LNCaP clone FGC (cell line): ENCODE measurements at places on chromosomes 1 and 21.

DNA sequence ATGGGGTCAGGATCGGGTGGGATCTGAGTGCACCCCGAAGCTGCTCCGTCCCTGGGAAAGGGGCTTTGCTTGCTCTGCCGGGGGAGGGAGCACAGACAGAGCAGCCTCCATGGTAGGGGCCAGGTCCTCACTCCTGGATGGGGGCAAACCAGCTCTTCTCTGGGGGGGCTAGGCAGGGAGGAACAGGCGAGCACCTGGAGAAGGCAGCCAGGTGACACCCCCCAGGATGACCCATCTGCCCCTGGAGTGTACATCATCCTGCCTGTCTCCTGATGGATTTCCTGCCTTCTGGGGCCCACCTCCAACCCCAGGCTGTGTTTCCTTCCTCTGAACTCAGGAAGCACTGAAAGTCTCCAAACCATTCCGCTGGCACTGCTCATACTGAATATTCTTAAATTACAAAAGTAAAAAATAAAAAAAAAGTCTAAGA is 248.0 kb downstream of the RHOU start:
- no peak for DNase-seq

- no peak for DNase-seq
Measured at GRCh38 chr1:12486401-12487005, 131.5 kb downstream of the DHRS3 start.

GRCh38 chr1:89085781-89086180 is 20.8 kb upstream of the GBP1 start:
- DNase-seq: peak; percentile 21

- no peak for DNase-seq
Measured at GRCh38 chr1:212671342-212672031, 28.2 kb downstream of the BATF3 start.

GRCh38 chr1:52914463-52914862 is 7.1 kb downstream of the ECHDC2 start:
- no peak for DNase-seq

GRCh38 chr1:196619721-196620120 is 11.5 kb upstream of the KCNT2 start:
- no peak for DNase-seq

- DNase-seq: peak; percentile 82
Measured at GRCh38 chr1:156217871-156218270, 5.1 kb downstream of the PMF1 start.

GRCh38 chr1:111691886-111692285 is 47.3 kb downstream of the INKA2 start:
- DNase-seq: no peak

DNA sequence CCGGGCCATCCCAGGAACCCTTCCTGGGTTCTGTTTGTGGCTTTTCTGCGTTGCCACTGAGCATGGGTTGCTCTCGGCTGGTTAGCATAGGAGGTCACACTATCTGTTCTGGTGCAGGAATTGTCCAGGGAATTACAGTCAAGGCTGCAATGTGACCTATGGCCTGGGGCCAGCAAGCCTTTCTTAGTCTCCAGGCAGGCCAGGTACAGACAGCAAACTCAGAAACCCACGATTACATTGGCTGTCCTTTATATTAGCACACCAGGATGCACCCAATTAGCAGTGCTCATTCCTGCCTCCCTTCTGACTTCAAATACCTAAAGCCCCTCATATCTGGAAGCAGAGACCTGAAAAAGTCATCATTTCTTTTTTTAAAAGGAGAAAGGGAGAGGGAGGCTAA is 55.2 kb downstream of the CD247 start:
- no peak for DNase-seq

DNA sequence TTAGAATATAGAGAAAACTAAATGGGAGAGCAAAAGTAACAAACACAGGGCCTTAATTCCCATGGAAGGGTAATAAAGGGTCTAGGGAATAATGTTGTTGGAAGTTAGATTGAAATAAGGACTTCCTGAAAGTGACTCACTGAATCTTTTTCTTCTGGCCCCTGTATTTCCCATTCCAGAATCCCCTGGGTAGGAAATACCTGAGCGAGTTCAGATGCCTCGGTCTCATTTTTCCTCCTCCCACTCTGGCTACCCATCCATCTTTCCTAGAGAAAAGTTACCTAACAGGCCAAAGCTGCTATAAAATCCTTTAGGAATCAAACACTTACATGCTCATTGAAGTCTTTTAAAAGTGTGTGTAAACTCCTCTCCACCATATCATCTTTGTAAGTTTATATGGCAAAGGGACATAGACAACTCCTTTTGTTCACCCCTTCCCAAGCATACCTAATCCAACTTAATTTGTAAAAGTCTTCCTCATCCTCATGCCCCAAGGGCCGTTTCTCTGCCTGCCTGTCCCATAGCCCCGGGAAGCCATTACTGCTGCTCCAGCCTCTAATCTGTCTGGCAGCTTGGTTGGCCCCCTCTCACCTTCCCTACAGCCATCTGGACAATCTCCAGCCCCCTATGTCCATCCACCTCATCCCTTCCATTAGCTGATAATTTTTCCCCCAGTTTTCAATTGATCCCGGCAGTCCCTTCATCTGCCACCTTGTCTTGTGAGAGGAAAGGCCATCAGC is 3.3 kb upstream of the MEF2D start:
- DNase-seq: no peak

DNA sequence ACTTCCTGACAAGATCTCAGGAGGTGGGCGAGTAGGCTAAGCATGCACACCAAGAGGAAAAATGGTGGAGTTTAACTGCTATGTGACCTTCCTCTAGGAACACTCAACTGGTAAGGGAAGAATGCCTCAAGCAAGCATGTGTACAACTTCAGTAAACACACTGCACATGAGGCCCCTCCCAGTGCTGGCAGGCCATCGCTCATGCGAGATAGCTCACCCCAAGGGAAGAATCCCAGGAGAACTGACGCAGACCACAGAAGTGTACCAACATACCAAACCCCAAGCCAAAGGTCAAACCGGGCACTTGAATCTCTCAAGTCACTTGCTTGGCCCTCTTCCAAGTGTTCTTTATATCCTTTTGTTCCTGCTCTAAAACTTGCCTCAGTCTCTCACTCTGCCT is 40.5 kb upstream of the GALNT2 start:
- no peak for DNase-seq

- DNase-seq: no peak
Measured at GRCh38 chr21:31556662-31557061, 102.8 kb upstream of the SOD1 start.

- DNase-seq: no peak
Measured at GRCh38 chr1:170461762-170462384, 70.1 kb upstream of the GORAB start.

DNA sequence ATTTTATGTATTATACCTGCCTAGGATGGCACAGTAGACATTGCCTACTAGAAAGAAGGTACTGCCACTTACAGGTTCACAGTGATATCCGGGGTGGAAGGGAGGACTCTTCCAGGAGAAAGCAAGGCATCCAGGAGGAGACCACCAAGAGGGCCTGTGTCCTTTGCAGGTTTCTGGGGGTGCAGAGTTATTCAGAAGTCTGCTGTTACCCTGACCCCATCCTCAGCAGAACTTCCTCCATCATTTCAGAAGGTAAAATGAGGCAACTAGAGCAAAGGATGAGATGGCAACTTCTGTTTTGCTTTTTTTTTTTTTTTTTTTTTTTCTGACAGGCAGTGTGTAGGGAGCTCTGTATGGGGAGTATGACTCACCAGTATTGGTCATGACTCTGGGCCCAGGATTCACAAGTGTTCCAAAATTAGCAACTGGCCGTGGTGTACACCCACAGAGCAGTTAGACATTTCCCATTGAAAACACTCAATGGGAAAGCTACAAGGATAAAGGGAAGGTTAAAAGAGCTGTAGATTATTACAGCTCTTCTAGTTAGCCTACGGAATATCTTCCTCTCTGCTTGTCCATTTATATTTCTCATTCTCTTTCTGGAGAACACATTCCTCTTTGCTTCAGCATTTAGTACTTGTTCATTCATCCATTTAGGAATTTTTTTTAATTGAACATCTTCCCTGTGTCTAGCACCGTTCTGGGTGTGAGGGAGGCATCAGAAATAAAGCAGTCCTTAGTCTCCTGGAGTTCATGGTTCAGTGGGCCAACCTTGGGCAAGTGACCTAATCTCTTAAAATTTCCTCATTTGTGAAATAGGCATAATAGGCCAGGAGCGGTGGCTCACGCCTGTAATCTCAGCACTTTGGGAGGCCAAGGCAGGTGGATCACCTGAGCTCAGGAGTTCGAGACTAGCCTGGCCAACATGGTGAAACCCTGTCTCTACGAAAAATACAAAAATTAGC is 50.5 kb upstream of the PPP2R5A start:
- no peak for DNase-seq

GRCh38 chr1:51622455-51622913 is 5.6 kb downstream of the OSBPL9 start:
- peak; percentile 32 for DNase-seq

DNA sequence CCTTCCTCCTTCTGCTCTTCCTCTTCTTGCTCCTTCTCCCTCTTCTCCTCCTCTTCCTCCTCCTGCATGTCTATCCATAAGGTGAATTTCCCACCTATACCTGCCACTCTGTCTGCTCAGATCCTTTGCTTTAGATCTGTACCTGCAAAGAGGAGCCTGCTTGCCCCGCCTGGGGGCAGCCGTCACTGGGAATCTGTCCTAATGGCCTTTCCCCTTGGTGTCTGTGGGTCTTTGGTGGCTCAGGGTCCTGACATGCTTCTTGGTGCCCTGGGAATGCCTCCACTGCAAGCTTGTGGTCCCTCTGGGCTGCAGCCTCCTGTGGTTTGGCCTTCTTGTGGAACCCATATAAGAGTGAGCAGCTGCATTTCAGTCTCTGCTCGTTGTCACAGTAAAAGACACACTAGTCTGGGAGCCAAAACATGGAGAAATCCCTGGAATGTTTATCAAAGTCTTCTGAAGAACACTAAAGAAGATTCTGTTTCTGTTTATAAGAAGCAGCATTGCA is 79.5 kb upstream of the CSF3R start:
- no peak for DNase-seq

- DNase-seq: no peak
Measured at GRCh38 chr1:9314111-9314510, 21.4 kb downstream of the SPSB1 start.

DNA sequence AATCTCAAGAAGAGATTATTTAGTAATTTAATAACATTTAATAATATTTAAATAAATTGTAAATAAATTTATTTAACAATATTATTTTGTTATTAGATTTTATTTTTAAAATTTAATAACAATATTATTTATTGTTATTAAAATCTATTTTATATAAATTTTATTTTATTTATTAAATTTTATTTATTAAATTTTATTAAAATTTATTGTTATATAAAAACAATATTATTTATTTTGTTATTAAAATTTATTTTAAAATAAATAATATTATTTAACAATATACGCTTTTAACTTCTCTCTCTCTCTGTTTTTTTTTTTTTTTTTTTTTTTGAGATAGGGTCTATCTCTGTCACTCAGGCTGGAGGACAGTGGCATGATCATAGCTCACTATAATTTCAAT is 347.1 kb upstream of the LRRC7 start:
- DNase-seq: no peak

DNA sequence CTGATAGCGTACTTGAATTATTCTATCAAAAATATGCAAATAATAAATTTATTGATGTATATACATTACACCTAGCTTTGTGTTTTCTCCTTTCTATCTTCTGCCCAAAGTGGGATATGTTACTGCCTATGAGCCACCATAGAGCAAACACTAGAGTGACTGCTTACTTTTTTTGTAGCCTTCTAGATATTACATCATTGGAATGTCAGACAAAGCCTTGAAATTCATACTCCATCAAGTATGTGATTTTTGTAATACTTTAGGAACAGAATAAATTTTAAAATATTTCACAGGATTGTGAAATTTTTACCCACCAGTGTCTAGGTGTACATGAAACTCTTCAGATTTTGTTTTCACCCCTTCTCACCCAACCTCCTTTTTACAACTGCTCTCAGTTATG is 787.6 kb downstream of the USP25 start:
- no peak for DNase-seq

DNA sequence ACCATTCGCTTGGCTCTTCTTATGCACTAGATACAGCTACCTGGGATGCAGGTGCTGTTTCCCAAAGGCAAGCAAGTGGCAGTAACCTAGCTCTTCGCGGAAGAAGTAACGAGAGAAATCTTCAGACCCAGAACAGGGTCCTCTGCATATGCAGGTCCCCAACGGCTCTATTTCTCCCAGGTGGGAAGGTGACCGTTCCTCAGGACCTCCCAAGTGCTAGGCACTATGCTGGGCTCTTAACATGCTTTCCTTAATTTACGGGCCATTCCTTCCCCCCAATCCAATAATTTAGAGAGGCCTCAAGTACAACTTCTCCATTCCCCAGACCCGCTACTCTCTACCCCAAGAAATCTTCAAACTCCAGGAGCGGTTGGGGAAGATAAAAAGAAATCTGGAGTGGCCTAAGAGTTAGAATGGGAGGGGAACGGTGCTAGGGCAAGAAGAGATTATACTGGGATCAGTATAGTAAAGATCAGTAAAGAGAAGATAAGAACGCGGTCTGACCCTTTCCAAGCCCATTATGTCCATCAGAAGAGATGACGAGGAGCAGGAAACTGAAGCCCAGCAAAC is 410 bp downstream of the TXNDC12 start:
- no peak for DNase-seq

- no peak for DNase-seq
Measured at GRCh38 chr1:14987829-14988603, 165.5 kb upstream of the TMEM51 start.

DNA sequence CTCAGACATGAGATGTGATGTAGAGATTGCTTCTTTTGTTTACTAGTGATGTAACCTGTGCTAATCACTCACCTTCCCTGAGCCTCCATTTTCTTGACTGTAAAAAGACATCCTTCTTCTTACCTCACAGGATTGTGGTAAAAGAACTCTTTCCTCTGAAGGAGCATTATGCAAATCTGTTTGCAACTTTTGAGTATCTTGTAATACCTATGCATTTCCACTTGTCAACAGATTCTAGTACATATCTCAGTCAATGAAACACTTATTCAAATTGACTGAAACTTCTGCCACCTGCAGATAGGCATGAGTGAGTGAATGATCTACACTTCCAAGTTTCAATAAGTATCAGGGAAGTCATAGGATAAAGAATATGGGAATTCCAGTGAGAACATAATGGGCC is 174.7 kb downstream of the HHIPL2 start:
- DNase-seq: no peak

GRCh38 chr1:218728898-218729565 is 383.9 kb downstream of the TGFB2 start:
- no peak for DNase-seq

GRCh38 chr1:85386068-85386722 is 78.8 kb downstream of the DDAH1 start:
- no peak for DNase-seq

- DNase-seq: no peak
Measured at GRCh38 chr1:18583326-18583941, 47.2 kb upstream of the PAX7 start.

- DNase-seq: no peak
Measured at GRCh38 chr1:186531561-186532165, 70.7 kb upstream of the PDC start.
